Hypothalamus (tissue), 51 donors: ENCODE measurements at places on chromosomes 5 and 9.

GRCh38 chr9:17776735-17777134 lies 197.9 kb downstream of the SH3GL2 start:
- DNase-seq, result peak; percentile 26

DNA sequence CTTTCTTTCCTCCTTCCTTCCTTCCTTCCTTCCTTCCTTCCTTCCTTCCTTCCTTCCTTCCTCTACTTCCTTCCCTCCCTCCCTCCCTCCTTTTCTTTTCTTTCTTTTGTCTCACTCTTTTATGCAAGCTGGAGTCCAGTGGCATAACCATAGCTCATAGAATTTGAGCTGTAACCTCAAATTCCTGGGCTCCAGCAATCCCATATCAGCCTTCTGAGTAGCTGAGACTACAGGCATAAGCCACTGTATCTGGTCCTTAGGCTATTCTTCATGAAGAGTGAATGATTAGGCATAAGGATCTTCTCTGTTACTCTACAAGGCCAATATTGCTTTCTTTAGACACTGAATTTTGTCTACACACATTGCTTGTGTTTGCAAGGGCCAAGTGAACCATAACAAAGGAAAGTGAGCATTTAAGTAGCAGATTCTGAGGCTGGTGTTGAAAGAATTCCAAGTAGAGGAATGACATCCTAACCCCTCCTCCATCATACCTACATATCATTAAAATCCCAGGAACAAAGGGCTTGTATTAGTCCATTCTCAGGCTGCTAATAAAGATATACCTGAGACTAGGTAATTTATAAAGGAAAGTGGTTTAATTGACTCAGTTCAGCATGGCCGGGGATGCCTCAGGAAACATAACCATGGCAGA lies 293.2 kb downstream of the HCN1 start:
- no peak for DNase-seq

GRCh38 chr5:157100140-157100679 lies 8.6 kb downstream of the HAVCR2 start:
- DNase-seq, result no peak

DNA sequence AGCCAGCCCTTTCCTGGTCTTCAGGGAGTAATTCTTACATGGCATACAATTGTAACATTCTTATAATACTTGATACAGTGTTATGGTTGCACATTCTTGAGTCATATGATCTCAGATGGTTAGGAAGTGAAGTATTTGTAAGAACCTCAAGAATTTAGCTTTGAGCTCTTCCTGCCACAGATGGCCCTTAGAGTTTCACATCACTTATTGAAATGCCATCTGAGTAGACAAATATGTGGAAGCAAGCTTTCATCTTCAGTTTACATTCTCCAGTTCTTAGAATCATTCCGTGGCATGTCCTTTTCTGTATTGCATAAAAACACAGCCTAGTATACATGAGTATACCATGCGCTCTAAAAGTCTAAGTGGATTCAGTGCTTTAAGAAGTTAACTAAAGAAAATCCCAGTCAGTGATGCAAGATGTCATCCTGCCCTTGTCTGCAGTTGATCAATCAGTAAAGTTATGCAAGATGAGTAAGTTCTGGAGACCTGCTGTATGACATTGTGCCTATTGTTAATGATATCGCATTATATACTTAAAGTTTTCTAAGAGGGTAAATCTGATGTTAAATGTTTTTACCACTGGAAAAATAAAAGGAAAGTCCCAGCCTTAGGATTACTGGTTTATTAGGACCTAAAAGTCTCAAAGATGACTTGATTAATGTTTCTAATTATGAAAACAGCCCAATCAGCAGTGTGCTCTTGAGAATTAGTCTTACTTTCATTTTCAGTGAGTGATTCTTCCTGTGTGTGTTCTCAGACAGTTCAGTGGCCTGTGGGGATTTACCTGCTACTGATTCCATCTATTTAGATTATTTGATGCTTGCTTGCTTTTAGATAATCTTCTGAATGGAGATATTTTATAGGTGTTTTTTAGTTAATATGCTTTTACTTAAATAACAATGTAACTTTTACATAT lies 29.4 kb downstream of the RHOBTB3 start:
- no peak for DNase-seq

GRCh38 chr9:31067418-31067817 lies 1317.0 kb upstream of the ACO1 start:
- no peak for DNase-seq

- no peak for DNase-seq
These were observed 398.2 kb downstream of the SLCO4C1 start for GRCh38 chr5:101897914-101898313.

DNA sequence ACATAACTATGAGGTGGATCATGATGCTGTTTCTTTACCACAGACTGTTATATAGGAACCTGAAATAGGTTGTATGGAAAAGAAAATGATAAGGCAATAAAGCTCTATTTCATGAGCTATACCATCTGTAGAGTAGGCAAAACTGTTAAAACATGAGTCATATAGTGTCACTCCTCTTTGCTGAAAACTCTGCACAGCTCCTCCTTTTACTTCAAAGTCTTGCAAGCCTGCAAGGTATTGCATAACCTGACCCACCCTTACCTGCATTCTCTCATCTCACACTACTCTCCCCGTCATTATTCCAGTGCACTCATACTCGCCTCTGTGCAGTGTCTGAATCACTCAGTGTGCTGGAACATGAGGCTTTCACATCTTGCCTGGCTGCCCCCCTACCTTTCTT lies 790.1 kb downstream of the EFNA5 start:
- DNase-seq, result no peak

DNA sequence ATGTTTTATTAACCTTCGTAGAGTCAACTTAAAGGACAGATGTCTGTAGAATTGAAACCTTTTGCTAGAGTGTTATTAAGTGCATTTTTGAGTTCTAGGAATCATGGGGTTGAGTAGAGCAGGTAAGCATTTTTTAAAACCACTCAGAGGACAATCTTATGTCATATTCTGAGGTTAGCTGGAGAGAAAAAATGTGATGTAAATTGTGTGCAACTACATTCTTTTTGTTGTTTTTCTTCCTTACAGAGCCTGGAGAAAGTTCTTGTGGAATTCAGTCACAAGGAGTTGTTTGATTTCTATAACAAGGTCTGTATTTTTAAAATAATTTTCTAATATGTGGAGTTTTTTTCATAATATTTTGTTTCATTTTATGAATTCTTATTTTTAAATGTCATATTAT lies 206.4 kb downstream of the COMMD10 start:
- no peak for DNase-seq

- no peak for DNase-seq
These were observed 43.2 kb downstream of the SH3RF2 start for GRCh38 chr5:145979270-145980223.

GRCh38 chr9:31719262-31719661 lies 665.2 kb upstream of the ACO1 start:
- no peak for DNase-seq

DNA sequence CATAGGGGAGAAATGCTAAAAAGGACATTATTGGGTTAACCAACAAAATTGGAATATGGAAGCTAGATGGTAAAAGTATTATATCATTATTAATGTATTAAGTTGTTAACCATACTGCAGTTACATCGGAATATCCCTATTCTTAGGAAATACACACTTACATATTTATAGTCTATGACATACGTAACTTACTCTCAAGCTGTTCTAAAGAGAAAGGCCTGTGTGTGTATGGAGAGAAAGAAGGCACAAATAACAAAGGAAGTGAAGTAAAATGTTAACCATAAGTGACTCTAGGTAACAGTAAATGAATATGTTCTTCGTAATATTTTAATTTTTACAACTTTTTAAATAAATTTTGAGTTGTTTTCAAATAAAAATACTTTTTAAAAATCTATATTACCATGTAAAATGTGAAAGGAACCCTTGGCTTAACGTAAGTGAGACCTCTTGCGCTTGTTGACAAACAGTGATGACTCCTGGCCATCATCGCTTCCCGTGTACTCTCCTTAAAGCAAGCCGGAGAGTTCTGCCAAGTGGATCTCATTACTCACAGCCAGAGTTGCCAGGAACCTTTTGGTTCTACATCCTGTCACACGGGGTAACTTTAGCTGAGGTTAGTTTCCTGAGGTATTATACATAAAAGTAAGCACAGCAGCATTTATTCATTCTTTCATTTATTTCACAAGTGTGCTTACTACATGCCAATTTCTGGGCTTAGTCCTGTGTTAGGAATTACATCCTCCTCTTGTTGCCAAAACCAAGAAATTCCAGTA lies 165.4 kb downstream of the EPB41L4A start:
- no peak for DNase-seq

DNA sequence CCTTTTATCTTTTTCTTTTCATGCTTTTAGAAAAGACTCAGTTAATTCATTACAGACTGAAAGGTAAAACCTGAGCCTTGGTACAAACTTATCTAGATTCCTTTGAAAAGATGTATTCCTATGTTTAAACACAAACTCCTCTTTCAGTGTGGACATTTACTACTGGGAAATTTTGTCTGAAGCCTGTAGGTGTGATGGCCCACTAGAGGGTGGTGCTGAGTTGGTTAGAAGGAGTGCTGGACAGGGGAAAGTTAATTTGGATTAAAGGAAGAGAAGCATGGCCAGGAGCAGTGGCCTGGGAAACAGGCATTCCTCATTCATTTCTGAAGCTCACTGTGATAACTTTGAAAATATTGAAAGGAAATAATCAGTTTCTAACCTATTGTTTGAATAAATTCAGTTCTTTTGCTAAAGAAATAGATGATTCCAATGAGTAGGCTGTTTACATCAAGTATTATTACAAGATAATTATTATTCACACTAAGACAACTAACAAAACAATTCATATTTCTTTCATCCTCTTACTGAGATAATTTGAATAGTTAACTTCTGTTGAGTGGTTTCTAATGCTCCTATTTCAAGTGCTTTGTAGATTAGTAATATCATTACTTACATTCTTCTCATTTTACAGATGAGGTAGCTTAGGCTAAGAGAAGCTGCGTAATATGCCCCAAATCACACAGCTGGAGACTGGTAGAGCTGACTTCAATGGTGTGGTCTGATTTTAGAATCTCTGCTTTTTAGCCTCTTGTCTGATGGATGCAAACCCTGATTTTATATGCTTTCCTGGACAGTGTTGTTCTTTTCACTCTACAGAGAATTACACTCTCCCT lies 150.9 kb downstream of the ADGRV1 start:
- DNase-seq, result peak; percentile 33

- DNase-seq, result no peak
These were observed 105.3 kb downstream of the SIL1 start for GRCh38 chr5:139092741-139093343.

GRCh38 chr5:105751908-105752307 lies 1918.8 kb downstream of the EFNA5 start:
- no peak for DNase-seq

GRCh38 chr9:75087289-75087823 lies 599 bp downstream of the NMRK1 start:
- no peak for DNase-seq

DNA sequence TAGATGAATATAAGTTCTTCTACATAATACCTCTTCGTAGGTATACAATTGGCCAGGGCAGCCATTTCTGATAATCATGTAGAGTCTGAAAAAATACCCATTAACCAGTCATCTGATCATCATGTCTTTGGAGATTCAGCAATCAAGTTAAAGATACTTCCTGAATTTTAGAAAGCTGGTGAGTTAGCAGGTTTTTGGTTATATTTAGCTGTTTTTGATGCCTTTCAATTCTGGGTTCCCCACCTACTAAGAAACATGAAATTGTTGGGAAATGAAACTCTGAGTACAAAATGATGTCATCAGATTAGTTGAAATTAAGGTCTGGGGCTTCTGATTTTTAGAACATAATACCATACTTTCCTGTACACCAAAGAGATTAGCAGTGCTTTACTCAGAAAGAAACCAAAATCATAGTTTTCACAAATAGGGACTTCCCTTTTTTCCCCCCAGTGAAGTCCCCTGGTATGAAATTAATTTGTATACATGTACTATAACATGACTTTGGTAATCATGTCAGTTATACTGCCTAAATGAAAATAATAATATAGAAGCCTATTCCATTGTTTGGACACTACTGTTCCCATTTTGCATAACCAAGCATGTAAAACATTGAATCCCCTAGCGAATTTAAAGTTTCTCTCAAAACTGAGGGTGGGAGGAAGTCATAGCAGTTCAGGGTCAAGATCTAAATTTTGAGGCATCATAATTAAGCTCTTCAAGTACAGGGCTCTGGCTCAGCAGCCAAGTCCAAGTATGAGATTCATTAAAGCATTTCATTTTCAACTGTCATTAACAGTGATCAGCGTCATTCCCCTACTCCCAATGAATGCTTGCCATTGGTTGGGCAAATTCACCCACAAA lies 17.9 kb downstream of the PRLR start:
- DNase-seq, result no peak
